ENCODE measurements at places on chromosomes 16 and 17.

DNA sequence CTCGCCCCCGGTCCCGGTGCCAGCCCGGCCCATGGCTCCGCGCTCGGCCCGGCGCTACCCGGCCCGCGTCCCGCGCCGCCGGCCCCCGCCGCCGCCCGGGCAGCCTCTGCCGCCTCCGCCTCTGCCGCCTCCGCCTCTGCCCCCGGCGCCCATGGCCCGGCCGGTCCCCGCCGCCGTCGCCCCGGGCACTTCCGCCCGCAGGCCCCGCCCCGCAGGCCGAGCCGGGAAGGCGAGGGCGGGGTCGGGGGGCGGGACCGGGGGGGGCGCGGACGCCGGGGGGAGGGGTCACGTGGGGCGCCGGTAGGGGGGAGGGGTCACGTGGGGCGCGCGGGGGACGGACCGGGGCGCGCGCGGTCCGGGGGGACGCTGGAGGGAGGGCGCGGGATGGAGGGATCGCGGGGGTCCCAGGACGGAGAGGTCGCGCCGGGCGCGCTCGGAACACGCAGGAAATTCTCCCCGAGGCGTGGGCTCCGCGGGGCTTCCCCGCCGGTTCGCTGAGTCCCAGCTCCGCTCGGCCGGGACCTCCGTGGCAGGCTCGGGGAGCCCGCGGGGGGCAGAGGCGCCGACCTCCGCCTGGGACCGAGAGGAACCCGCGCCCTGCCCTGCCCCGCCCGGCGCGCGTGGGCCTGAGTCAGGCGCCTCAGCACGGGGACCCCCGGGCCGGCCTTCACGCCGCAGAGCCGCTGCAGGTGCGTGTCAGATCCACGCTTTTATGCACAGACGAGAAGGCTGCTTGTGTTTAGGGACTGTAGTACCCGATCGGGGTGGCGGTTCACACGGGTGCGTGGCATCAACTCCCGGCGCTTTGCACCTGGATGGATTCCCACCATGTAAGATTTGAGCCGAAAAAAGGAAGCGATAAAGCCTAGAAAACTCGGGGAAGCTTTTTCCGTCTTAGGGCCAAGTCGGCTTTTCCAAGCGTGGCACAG lies at the start of gene PGAP6:
PGAP6 (minus strand) TSS at position 190 of the 929 bp plus-strand sequence; CDS start at position 33, 157 bp downstream.
- peak; percentile 95 for DNase-seq

GRCh38 chr17:43079641-43080302 lies 45.4 kb downstream of the BRCA1 start:
- DNase-seq, result no peak

DNA sequence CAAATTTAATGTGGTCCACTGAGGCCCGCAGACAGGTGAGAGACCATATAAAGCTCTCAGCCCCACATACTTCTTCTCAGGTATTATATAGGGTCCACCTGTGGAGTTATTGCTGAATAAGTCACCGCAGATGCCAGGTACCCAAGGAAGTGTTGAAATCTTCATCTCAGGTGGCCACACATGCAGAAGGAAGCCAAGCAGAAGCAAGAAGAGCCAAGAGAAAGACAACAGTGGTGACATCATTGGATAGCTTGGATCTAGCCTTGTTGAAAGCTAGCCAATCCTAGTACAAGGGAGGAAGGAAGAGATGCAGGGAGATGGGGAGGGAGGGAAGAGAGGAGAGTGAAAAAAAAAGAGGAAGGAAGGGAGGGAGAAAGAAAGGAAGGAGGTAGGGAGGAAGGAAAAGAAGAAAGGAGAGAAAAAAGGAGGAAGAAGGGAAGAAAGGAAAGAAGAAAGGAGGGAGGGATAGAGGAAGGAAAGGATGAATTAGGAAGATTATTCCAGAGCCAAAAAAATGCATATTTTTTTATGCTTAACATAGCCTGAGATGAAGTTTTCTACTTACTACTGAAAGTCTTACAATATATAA lies 12.5 kb downstream of the ADAMTS18 start:
- no peak for DNase-seq

DNA sequence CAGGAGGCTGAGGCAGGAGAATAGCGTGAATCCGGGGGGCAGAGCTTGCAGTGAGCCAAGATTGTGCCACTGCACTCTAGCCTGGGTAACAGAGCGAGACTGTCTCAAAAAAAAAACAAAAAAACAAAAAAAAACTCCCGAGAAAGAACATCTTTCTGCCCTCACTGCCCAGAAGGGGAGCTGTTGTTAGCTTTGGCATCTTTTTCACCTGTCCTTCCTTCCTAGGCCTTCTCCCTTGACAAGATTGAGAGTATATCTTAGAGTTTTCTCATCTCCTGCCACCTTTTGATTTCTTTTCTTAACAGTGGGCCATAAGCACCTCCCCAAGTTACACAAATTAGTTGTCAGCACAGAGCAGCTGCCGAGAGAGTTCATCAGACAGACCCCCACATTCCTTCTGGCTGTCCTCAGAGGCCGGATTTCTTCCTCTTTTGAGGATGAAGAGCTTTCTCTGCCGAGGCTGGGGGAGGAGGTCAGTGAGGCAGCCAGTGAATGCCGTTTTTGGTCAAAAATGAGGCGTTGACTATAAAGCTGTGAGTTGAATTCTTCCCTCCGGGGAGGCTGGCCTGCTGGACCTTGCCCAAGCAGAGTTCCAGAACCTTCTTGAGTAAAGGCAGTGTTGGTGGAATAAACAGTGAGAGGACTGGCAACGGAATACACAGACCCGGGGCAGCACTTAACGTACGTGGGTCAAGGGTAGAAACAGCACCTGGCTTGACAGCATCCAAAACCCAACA lies 127.0 kb downstream of the ABCC6 start:
- no peak for DNase-seq

DNA sequence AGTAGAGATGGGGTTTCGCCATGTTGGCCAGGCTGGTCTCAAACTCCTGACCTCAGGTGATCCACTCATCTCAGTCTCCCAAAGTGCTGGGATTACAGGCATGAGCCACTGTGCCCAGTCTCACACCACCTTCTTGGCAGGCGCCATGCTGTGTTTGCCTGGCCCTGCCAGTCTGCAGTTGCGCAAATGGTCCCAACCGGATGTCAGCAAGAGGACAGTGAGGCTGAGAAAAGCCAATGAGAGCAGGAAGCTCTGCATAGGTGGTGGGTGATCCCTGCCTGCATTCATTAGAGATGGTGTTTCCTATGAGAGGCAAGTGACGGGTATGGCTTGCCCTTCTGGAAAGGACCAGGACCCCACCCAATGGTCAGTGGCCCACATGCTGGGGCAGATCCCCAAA lies 59.3 kb downstream of the PECAM1 start:
- no peak for DNase-seq

DNA sequence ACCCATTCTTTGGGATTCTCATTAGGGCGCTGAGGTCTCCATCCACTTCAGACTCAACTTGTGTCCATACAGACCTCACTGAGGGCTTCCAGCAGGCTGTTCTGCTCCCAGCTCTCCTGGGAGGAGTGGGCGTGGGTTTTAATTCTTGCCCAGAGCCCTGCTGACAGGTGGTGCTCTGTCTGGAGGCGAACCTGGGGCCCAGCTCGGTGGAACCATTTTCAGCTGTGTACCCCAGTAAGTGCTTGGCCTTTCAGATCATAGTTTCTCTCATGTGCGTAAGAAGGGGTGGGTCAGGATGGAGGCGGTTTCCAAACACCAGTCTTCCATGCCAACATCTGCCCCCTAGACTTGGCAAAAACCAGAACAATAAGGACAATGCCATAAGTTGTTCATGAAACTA lies 21.4 kb upstream of the NKD1 start:
- DNase-seq, result no peak

Measured in GM13976 (cell line).